Naive B cell (primary cell): ENCODE measurements at places on chromosomes 2 and 18.

GRCh38 chr2:238970553-238971081 lies 122.7 kb downstream of the TWIST2 start:
- DNase-seq = peak; percentile 17

DNA sequence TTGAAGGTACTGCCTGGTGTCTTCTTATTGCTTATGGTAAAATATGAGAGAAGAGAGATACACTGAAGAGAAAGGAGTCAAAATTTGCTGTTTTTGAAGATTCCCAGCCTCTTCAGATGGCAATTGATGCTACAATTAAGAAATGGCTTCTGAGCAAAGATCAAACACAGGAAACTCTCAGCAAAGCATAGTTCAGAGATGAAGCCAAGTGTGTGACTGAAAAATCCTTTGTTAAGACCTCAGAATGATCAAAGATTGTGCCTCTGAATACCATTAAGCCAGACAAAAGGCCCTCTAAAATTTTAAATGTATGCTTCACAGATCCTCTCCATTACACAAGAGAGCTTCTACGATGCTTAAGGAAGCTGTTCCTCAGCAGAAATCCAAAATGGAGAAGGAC lies 216.3 kb downstream of the UXS1 start:
- DNase-seq = no peak

- DNase-seq = no peak
These were observed 64.8 kb upstream of the STK39 start for GRCh38 chr2:168312036-168312822.

- no peak for DNase-seq
These were observed 509.9 kb upstream of the VRK2 start for GRCh38 chr2:57536535-57537231.

DNA sequence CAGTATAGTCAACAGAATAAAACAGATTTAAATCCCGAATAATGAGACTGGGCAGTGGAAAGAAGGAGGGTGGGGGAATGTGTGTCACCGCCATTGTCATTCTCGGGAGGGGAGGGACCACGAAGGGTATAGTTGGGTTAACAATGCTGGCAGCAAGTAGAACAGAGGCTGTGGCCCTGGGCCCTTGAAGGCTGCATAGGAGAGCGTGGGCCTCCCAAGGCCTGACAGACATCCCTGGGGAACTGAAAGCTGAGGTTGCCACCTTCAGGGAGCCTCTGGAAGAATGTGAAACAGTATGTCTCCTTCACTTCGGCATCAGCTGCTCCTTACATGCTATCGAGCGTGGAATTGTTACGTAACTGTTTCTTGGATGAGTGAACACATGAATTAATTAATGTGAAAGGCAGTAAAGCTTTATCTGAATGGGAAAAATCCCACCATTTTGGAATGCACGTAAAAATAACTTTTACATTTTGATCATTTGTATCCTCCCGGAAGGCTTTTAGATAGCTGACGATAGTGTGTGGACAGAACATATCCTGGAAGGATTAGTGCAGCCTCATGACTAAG lies 92.8 kb upstream of the TTC39C start:
- DNase-seq = no peak

DNA sequence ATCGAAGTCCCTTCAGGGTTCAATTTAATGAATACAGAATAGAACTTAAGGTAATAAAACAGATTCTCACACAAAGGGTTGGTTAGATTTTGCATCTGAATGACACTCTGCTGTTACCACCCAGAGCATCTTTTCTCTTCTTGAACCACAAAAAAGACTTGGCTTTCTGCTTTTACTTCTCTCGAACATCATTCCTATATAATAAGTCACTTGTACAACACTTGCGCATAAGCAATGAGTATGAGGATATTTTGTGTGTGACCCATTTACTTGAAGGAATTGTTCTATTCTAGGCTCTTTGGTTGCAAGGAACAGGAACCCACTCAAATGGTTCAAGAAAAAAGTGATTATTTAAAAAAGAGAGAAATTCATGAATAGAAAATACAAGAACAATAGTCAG lies 126.2 kb downstream of the NUP35 start:
- DNase-seq = no peak

DNA sequence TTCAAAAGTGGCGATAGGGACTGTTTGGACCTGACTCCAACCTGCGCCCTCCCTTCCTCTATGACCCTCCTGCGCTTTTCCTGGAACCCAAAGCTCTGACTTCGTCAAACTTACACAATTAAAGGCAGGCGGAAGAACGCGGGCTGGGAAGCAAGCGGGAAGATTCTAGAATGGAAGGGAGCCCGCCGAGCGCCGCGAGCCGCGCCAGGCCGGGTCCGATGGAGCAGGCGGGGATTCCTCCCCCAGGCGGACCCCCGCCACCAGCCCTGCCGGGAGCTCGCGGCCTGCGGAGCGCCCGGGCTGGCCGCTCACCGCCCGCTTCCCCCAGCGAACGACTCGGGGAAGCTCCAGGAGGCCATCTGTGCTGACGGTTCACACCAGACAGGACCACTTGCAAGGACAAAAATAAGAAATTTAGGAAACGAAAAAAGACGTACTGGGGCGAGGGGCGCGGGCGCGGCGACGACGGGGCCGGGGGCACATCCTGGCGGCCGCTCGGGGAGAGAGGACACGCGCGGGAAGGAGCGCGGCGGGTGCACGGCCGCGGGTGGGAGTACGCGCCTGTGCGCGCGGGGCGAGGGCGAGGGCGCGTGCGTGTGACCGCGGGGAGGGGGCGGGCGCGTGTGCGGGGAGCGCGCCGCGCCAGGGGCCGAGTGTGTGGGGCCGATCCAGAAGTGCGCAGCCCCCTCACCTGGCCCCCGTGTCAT lies 1.1 kb upstream of the SALL3 start:
- DNase-seq = no peak

DNA sequence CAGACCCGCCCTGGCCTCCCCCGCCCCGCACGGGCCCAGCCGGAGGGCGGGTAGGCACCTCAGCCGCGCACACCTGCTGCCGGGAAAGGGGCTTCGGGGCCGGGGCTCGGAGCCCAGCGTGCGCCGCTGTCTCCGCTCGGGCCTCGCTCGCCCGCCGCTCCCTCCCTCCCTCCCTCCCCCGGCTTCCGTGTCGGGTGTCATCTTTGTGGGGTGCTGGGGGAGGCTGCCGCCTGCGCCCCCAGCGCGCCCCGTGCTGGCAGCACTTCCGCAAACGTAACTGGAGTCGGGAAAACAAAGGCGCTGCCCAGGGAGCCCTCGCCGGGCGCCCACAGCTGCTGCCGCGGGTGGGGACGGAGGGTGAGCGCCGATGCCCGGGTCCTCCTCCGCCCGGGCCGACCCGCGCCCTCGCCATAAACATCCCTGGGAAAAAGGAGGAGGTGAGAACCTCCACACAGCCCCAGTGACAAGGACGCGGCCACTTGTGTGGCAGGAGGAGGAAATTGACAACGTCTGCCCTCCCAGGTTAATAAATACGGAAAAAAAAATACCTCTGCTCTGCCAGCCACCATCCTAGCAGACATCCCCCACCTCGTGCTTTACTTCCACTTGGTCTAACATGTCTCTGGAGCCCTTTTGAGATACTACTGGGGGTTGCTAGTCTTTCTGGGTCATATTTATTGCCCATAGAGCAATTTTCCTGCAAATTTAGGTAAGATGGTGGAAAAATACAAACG lies 550 bp downstream of the MFSD6 start:
- peak; percentile 79 for DNase-seq

DNA sequence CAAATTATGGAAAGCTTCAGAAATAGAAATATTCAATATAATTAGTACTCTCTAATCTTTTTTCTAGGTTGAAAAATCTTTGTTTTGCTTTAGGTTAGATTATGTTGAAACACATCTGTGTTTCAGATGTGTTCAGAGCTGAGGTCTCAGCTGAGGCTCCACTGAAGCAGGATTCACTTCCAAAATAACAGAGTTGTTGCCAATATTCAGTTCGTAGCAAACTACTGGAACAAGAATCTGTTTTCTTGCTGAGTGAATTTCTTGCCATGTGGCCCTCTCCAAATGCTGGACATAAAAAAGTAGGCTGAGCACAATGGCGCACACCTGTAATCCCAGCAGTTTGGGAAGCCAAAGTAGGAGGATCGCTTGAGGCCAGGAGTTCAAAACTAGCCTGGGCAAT lies 8.7 kb downstream of the PHOSPHO2 start:
- no peak for DNase-seq

- no peak for DNase-seq
These were observed 150.4 kb downstream of the MTX2 start for GRCh38 chr2:176419591-176420071.

DNA sequence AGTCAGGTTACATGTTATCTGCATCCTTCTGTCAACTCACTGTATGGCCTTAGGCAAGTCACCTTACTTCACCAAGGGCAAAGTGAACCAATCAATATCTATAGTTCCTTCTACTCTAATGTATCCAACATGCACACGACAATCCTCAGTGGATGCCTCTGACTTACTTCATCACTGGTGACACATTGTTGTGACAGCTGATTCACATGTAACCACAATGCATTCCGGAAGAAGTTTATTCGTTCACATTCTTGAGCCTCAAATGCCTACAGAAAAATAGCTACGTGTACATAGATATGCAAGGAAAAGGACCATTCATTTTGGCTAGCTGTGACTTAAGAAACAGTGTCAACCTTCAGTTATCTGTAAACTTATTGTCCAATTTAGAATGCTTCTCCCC lies 26.3 kb upstream of the EPG5 start:
- DNase-seq = no peak

- DNase-seq = no peak
These were observed 6.7 kb downstream of the INO80C start for GRCh38 chr18:35490894-35491699.
